ENCODE measurements at places on chromosomes 1 and 21.
A peak's percentile ranks its signal among the peaks of the same experiment; 100 is the strongest.

- DNase-seq: no peak
Measured at GRCh38 chr1:172473302-172473701, 29.4 kb upstream of the PIGC start.

DNA sequence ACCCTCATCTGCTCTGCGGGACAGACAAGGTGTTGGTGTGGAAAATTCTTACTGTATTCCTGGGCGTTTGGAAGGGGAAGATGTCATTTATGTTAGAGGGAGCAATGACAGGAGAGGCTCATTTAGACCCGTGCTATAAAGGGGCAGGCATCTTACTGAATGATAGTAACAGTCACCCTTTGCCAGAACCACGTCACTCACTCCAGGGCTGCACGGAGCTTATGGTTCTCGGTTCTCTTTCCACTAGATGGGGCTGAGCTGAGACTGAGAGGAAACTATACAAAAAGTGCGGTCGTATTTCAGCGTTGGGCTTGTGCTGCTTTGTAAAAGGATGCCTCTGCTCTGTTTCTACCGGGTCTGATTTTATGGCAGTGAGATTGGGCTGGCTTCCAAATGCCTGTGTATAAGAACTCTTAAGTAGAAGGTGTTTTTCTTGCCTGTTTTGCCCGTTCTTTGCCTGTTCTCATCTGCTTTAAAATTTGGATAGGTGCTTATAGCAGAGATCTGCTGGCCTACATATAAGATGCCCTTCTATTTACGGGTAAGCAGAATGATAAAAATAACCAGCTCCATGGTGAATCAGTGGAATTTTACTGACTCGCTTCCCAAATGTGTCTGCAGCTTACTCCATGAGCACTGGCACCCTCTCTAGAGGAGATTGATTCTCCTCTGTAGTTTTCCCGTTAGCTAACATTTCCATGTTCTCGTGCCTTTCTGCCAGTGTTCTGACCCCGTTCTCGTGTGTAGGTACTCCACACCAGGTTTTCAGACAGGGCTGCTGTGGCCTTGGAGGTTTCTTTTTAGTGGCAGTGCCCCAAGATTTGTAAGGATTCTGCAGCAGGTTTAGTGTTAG is 55.9 kb downstream of the MRPS6 start:
- DNase-seq: peak; percentile 87

DNA sequence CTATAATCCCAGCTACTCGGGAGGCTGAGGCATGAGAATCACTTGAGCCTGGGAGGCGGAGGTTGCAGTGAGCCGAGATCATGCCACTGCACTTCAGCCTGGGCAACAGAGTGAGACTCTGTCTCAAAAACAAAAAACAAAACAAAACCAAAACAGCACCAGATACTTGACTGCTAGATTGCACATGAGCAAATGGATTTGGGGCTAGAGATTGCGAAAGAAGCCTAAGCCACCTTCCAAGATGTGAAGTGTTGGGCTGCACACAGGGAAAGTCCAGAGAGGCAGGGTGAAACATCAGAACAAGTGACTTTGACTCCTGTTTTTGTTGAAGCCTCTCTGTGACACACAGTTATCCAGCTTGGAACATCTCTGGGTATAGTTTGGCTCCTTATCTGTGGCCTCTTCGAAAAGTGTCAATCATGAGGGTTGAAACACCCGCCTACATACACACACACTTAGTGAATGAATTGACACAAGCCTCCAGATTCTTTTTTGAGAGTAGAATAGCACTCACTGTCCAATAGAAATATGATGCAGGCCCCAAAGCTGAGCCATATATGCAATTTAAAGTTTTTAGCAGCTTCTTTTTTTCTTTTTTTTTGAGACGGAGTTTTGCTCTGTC is 34.2 kb upstream of the GPR137B start:
- no peak for DNase-seq

- DNase-seq: no peak
Measured at GRCh38 chr1:41467673-41468072, 16.8 kb downstream of the EDN2 start.

DNA sequence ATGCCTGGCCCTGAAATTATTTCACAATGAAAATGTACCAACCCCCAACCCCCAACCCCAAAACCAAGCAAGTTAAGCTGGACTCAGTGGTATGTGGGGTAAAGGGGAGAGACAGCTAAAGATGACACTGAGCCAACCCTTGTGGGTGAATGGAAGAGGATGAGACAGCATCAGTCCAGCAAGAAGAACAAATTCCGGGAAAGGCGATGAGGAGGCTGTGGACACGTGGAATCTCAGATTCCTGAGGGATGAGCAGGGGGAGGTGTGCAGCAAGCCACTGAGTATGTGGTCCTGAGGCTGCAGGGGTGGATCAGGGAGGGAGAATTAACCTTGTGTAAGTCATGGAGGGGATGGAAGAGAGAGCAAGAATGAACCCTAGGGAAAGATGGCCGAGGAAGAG is 14.4 kb upstream of the ZNF362 start:
- DNase-seq: no peak

- no peak for DNase-seq
Measured at GRCh38 chr1:39134768-39135333, 69.6 kb upstream of the MACF1 start.

GRCh38 chr1:206772243-206772937 is at the start of gene IL10:
Gene IL10, minus strand, starts transcription at chr1:206772494. Its CDS starts 59 bp downstream, at chr1:206772435.
- DNase-seq: peak; percentile 73

- DNase-seq: no peak
Measured at GRCh38 chr1:69191335-69191734, 376.4 kb upstream of the LRRC7 start.

DNA sequence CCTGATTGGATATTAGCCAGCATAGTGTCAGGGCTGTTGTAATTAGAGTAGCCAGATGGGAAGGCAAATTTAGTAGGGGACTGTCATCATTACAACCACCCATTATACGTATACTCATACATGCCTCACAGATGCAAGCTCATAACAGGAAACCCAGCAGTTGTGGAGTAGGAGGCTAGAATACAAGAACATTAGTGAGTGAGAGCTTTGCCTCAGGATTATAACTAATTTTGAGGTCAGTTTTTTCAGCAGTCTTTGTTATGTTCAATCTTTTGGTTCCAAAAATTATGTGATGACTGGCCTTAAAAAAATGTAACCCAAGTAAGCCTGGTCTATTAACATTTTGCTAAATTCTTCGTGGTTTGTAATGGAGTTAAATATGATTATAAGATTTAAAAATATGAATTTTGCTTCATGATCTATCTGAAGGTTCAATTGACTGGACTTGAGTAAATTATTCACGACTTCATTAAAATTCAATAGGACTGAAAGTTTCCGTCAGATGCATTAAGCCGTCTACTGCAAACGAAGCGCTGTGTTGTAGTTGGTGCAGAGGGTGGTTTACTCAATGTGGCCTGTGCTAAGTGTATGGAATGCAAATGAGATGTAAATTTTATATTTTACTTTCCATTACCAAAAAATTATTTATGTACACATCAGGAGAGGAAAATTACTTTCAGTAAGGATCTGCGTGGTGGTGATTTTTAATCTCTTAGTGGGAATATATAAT is 48.8 kb downstream of the KCNK1 start:
- no peak for DNase-seq

DNA sequence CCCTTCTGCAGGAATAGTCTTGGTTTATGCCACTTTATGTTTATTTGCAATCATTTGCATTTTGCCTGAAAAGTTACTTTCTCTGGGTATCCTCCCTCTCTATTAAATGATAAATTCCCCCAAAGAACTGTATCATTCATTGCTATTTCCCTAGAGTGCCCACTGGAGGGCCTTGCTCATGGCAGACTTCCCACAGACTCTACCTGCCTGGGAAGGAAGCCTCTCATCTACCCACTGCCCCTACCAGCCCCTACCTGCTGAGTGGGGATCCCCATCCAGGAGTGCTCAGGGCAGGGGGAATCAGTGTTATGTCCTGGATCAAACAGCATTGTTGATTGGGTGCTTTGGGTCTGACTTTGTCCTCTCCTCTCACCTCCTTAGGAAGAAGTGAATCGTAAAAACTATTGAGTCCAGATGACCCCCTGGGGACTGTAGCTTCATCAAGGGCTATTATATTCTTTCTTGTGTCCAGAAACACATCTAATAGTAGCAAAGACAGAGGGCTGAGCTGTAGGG is 6.8 kb upstream of the LRRN2 start:
- DNase-seq: no peak

GRCh38 chr1:161763522-161764098 is 2.5 kb upstream of the ATF6 start:
- DNase-seq: no peak

GRCh38 chr1:35014486-35014885 is 17.3 kb downstream of the ZMYM6 start:
- DNase-seq: no peak

DNA sequence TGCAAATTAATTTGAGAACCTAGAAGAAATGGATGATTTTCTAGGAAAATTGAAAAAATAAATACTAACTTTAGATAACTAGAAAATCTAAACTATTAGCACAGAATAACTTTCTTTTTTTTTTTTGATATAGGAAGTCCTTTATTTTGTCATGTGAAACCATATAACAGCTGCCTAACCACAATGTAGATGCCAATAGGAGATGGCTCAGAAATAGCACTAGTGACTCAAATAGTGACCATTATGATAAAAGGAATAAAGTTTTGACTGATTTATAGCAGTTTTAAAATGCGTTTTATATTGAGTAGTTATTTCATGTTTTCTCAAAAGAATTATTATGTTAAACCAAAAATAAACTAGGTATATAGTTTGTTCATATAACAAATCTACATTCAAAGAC is 158.0 kb upstream of the CACYBP start:
- DNase-seq: no peak

GRCh38 chr1:78958711-78959110 is 47.8 kb downstream of the ADGRL4 start:
- DNase-seq: no peak

GRCh38 chr1:6570100-6570499 is 9.7 kb upstream of the ZBTB48 start:
- no peak for DNase-seq

DNA sequence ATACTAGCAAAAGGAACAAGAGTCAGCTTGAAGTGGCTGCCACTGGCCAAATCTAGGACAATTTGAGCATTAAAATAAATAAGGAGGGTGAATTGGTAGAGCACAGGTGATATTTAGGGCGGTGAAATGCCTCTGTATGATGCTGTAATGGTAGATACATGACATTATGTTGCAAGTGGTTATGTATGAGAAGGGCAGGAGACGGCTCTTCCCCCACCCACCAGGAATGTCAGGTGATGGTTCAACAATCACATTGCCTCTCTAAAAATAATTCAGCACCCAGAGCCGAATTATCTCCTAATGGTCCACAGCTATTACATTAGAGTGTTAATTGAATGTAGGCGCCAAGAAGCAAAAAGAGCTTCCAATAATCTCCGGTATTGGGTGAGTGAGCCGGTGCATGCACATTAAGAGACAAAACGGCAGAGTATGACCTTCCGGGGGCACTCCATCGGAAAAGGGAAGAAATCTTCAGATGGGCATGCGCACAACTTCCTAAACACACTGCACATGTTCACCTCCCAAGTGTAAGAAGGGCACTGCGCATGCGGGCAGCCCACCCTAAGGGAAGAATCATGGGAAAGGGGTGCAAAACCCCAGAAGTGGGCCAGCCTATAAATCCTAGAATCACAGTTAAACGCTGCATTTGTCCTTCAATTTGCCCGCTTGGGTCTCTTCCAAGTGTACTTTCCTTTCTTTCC is 6.8 kb upstream of the IFNAR1 start:
- DNase-seq: no peak

GRCh38 chr21:41821081-41821755 is 54.4 kb upstream of the RIPK4 start:
- peak; percentile 55 for DNase-seq

DNA sequence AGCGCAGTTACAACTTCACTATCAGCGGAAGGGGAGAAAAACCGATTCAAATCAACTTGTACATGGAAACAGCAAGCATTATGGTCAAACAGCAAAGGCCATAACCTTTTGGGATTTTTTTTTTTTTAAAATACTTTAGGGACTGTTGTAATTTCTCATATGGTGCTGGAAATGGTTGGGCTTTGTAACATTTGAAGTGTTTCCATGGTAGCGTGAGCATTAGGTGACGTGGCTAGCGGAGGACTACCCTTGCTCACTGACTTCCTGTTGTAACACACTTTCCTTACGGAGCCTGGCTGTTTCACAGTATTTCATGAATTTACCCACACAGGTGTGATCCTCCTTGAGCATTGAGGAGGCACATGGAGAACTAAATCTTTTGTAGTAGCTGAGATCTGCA is 269.5 kb downstream of the TM2D1 start:
- no peak for DNase-seq

DNA sequence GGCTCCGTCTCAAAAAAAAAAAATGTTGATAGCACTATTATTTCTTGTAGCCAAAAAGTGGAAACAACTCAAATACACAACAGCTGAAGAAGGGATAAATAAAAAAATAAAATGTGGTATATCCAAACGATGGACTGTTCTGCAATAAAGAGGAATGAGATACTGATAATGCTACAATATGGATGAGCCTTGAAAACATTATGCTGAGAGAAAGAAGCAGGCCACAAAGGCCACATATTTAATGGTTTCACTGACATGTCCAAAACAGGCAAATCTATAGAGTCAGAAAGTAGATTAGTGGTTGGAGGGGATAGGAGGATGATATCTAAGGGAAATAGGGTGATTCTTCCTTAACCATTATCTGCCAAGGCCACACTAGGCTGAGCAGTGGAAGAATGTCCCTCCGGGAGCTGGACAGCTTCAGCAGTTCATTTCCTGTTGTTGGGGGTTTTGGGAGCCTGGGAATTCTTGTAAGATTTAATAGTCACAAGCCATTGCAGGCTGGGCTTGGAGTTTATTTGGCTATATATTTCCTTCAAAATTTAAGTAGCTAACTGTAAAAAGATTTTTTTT is 53.5 kb downstream of the ST3GAL3 start:
- DNase-seq: no peak

- DNase-seq: no peak
Measured at GRCh38 chr1:34709547-34709946, 45.3 kb upstream of the GJB5 start.

DNA sequence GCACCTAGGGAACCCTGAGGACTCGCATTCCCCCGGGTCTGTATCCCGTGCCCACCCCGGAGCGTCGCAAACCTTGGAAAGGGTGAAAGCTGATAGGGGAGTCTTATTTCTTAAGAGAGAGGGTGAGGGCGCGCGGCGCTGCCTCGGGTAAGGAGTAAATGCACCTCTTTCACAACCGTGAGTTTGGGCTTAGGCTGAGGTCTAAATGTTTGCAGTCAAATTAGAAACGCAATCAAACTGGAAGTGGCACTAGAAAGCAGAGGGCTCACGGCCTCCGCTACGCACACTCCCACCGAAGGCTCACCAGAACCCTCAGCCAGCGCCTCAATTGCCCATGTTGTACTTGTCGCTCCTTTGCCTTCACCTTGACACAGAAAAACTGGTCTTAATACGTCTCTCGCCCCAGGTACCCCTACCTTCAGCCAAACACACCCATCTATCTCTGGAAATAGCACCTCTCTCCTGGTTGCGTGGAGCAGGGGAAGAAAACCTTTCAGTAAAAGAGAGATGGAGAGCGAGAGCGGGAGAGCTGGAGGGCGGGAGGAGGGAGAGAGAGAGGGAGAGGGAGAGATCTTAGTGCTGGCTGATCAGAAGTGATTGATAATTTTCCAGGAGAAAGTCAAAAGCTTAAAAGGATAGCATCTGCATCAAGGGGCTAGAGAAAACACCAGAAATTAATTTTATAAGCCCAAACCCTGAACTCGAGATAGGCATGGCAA is 1.7 kb upstream of the HLX start:
- DNase-seq: no peak
